ENCODE measurements at places on chromosomes 5 and 9. TPM values are rescaled to one million over a fixed set of nuclear protein-coding genes. Genes with fewer than 3 reads are reported as not detected.

GRCh38 chr5:161630948-161631347 is 54.6 kb upstream of the GABRA6 start:
- no peak for DNase-seq

DNA sequence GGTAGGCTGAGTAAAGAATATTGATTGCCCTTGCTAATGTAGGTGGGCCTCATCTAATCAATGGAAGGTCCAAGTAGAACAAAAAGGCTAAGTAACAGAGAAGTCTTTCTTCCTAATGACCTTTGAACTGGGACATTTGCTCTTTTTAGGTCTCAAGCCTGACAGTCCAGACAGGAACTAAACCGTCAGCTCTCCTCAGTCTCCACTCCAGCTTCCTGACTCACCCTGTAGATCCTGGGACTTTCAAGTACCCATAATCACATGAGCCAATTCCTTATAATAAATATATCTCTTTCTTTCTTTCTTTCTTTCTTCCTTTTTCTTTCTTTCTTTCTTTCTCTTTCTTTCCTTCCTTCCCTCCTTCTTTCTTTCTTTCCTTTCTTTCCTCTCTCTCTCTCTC is 479.5 kb upstream of the PAPPA start:
- peak; percentile 61 for DNase-seq

DNA sequence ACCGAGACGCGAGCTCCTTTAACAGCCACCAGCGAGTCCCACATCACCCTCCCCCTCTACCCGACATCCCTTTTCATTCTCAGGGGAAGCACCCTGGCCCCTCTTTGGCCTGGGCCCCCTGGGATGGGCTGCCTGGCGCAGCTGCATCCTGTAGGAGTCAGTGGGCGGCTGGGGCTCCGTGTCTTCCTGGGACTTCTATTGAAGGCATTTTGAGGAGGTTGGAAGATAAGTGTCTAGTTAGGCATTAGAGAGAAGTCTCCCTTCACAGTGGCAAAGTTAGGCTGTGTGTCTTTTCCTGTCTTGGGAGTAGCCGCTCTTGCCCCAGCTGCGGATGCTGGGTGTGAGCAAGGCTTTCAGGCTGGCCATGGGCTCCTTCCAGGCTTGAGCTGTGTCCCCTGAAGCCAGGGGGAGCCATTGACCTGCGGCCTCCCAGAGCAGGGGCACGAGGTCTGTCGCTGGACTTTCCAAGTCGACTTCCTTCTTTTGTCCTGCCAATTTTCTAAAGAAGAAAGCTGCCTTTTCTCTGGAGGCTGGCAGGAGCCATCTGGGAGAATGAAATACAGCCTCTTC is 18.6 kb upstream of the NKD2 start:
- DNase-seq, result no peak

GRCh38 chr5:73786043-73786831 is 160.2 kb downstream of the ARHGEF28 start:
- DNase-seq, result no peak

DNA sequence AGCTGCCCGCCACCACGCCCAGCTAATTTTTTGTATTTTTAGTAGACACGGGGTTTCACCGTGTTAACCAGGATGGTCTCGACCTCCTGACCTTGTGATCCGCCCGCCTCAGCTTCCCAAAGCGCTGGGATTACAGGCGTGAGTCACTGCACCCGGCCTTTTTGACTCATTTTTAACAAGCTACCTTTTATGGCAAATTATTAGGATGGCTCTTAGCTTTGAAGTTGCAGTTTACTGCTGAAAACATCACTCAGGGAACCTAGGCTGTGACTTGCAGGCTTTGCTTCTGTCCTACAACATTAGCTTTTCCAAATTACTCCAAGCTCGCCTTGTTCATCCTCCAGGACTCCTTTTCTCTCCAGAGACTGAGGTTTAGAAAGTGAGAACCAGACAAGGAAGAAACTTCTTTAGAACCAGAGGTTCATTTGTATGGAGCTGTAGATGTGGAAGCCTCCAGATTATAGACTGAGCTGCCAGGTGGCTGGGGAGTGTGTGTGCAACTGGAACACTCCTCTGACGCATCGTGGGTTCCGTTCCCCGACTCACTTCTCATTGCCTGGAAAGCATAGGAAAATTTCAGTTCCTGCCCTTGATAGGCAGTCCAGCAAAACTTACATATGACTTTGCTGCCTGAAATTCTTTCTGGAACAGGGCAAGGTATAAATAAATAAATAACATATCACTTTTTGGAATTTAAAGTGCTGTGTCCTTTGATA is 23.8 kb upstream of the SPTAN1 start:
- peak; percentile 85 for DNase-seq

- no peak for DNase-seq
Observed at GRCh38 chr9:84239343-84239742, 101.2 kb downstream of the SLC28A3 start.

Gene HAVCR2
- 3.9 TPM for total RNA-seq

Gene PTPN3
- 7.3 TPM for total RNA-seq
